Aorta (tissue), 5 donors: ENCODE measurements at places on chromosomes 7 and 10. TPM values are rescaled to one million over a fixed set of nuclear protein-coding genes. Genes with fewer than 3 reads are reported as not detected.

- peak; percentile 66 for DNase-seq
Measured at GRCh38 chr10:91340613-91341362, 69.4 kb upstream of the HECTD2 start.

DNA sequence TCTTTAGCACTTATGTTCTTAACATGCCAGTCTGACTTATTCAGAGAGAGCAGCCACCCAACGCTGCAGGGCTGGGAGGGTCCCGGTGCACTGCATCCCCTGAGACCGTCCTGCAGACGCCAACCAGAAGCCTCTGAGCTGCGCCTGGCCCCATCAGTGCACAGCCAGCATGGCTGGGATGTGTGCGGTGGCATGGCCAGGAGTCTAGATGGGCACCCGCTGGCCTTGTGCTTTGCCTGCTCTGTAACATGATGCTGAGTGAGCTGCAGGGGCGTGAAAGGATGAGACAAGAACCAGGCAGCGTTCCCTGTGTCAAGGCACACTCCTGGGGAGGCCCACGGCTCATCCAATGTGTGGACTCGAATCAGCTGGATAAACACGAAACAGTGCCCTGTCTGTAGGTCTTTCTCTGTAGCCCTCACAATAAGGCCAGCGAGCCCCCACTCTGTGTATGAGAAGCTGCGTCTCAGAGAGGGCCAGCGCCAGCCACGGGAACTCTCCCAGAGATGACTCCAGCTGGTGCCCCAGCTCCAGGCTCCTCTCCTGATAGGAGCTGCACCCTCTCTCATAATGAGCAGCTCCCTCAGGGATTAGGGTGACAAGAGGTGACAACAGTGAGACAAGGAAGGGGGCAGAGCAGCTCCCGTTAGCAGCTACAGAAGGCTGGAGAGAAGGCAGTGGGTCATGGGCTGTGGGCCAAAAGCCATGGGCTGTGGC is 96.8 kb downstream of the TNS3 start:
- DNase-seq: peak; percentile 35

- no peak for DNase-seq
Measured at GRCh38 chr7:115087437-115087836, 165.5 kb downstream of the MDFIC start.

GRCh38 chr10:30510932-30511700 is 77.1 kb downstream of the MAP3K8 start:
- DNase-seq: no peak

GRCh38 chr10:98587156-98587837 is 140.6 kb upstream of the HPS1 start:
- no peak for DNase-seq

DNA sequence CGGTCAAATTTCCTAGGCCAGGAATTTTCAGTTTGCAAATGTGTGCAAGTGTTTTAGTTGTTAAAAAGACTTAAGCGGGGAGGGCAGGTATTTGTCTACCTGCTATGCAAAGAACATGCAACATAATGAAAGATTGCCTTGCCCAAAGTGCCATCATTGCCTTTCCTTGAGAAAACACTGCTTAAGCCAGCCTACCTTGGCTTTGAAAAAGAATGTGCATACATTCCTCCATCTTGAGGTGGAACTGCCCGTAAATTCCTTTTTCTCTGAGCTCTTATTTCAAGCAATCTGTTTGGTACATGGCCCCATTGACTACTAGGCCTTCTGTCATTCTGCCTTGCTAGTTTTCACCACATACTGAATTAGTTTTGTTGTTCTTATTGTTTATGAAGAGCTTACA is 29.3 kb downstream of the BZW2 start:
- no peak for DNase-seq

- DNase-seq: no peak
Measured at GRCh38 chr7:49772916-49773217, 571 bp upstream of the VWC2 start.

- DNase-seq: no peak
Measured at GRCh38 chr7:140039896-140040295, 22.9 kb downstream of the PARP12 start.

DNA sequence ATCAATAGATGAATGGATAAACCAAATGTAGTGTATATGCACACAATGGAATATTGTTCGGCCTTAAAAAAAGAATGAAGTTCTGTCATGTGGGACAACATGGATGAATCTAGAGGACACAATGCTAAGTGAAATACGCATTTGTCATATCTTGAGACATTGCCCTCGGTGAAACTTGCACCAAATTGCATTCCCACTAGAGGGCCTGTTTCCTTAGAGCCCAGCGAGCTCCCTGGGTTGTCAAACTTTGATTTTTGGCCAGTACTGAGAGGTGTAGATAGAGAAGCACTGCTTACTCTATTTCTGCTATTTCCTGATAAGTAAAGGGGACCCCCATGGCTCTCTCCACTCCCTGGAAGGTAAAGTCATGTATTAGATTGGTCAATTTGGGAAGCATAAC is 157.1 kb downstream of the GPAM start:
- no peak for DNase-seq

DNA sequence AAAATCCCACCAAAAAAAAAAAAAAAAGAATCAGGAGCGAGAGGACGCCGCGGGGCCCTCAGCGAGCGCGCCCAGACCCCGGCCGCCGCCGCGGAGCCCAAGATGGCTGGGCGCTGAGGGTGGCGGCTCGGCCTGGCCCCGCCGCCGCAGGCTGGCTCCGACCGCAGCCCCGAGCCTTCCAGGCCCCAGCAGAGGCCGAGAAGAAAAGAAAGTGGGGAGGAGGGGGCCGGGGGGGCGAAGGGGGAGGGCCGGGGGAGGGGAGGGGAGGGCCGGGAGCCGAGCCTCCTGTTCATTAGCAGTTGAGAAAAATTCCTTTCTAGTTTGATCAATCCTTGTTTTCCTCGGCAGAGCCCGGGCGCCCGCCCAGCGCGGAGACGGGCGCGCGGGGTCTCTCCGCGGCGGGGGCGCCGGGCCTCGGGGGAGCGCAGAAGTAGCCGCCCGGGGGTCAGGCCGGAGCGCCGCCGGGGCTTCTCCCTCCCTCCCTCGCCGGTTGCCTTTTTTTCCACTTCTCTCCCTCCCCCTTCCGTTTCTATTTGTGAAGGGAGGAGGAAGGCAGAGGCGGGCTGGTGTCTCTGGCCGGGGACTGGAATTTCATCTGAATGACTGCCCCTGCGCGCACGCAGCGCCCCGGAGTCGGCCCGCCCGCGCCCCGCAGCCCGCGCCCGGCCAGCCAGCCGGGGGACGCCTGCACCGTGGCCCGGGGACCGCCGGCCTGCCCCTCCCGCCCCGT is 778 bp upstream of the TRIM8 start:
- DNase-seq: peak; percentile 81

DNA sequence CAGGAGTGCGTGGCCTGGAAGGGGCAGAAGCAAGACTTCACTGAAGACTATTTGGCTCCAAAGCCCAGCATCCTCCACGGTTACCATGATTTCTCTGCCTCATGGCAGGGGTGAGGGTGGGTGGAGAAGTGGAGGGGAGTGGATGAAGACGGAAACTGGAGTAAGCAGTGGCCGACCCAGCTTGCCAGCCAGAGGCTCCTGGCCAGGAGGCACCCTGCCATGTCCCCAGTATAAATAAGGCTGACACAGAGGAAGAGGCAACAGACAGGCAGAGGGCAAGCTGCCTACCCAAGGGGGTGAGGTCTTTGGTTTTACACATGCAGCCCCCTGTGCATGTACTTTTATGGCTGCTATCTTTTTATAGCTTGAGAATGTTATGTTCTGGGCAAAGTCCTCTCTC is 102.6 kb upstream of the TBX20 start:
- no peak for DNase-seq

GRCh38 chr7:95927756-95928155 is 155.4 kb downstream of the DYNC1I1 start:
- no peak for DNase-seq

GRCh38 chr10:93357680-93358079 is 124.5 kb downstream of the MYOF start:
- DNase-seq: no peak

DNA sequence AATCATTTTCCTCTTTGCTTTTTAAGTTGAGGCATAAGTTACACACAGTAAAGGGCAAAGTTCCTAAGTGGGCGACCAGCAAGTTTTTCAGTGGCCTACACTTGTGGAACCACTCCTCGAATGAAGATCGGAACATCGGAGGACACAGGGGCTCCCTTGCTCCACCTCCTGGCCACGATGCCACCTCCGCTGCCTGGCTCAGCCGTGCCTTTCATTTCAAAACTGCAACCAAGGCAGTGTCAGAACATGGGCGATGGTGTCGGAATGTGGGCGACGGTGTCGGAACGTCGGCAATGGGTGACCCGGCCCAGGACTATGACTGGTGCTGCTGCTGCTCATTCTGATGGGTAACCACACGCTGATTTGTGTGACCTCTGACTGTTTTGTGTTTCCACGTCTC is 9.6 kb upstream of the VIPR2 start:
- no peak for DNase-seq

GRCh38 chr10:36730316-36730715 is 395.1 kb upstream of the ANKRD30A start:
- DNase-seq: no peak

- DNase-seq: no peak
Measured at GRCh38 chr10:63343476-63343875, 122.3 kb downstream of the JMJD1C start.

- DNase-seq: no peak
Measured at GRCh38 chr10:113414543-113414942, 138.3 kb upstream of the HABP2 start.

GRCh38 chr10:58795560-58795959 is 282.9 kb downstream of the BICC1 start:
- no peak for DNase-seq

GRCh38 chr10:133403359-133403758 is 9.4 kb downstream of the MTG1 start:
- no peak for DNase-seq

GRCh38 chr7:129831424-129832058 is 121.2 kb downstream of the UBE2H start:
- DNase-seq: no peak

GRCh38 chr7:105141068-105141467 is 127.1 kb downstream of the KMT2E start:
- no peak for DNase-seq

- DNase-seq: no peak
Measured at GRCh38 chr7:48102530-48102929, 13.5 kb downstream of the UPP1 start.

- DNase-seq: no peak
Measured at GRCh38 chr7:1542841-1543747, 12.6 kb downstream of the MAFK start.

GRCh38 chr7:102082693-102083368 is 203.8 kb upstream of the SH2B2 start:
- no peak for DNase-seq

- no peak for DNase-seq
Measured at GRCh38 chr10:8596929-8597472, 542.5 kb downstream of the GATA3 start.

- DNase-seq: no peak
Measured at GRCh38 chr10:114482480-114483304, 78.4 kb upstream of the AFAP1L2 start.

- DNase-seq: no peak
Measured at GRCh38 chr7:131223151-131223550, 104.5 kb upstream of the MKLN1 start.

GRCh38 chr7:74066626-74067025 is 17.0 kb upstream of the LIMK1 start:
- peak; percentile 47 for DNase-seq

GRCh38 chr7:107254398-107254985 is 85.7 kb downstream of the HBP1 start:
- DNase-seq: no peak

DNA sequence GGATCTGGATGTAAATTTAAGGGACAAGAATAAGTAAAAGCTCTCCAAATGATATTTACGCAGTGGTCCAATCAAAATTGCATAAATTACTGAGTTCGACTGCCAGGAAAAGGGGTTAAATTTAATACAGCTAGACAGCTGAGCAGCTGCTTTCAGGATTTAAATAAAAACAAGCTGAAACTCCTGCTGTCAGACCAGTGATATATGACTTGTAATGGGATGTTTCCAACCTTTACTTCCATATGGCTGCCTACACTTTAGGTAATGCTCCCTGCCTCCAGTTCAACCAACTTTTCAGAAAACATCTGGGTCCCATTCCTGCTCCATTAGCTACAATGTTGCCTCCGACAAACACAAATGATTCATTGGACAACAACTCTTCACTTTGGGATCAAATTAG is 326.3 kb upstream of the DGKB start:
- DNase-seq: no peak

GRCh38 chr10:129438024-129438423 is 29.0 kb upstream of the MGMT start:
- no peak for DNase-seq

GRCh38 chr10:121787169-121787568 is 140.7 kb downstream of the ATE1 start:
- no peak for DNase-seq

Gene PGAM2
- 4.1 TPM for total RNA-seq

Gene C10orf67
- not detected for total RNA-seq

Gene VAX1
- total RNA-seq: not detected

Gene CPA1
- total RNA-seq: 5.9 TPM

Gene UPK3B
- total RNA-seq: 1.6 TPM

Gene WDR86
- total RNA-seq: 2.8 TPM

Gene TPK1
- 11.5 TPM for total RNA-seq

Gene PRTFDC1
- total RNA-seq: 9.2 TPM

Gene RSPH10B2
- total RNA-seq: 0.21 TPM

Gene AP4M1
- 14.9 TPM for total RNA-seq

Gene NXPH1
- total RNA-seq: not detected

Gene CALCR
- 0.27 TPM for total RNA-seq

Gene SLC26A5
- total RNA-seq: 0.57 TPM

Gene RAB19
- total RNA-seq: not detected

Gene NUTM2B
- 0.42 TPM for total RNA-seq

Gene FAM25G
- total RNA-seq: not detected

Gene RHBDD2
- total RNA-seq: 31.1 TPM

Gene TMEM273
- total RNA-seq: 20.0 TPM

Gene TEX36
- not detected for total RNA-seq

Gene OR9A4
- total RNA-seq: not detected
